ENCODE measurements at places on chromosomes 6 and 20.

DNA sequence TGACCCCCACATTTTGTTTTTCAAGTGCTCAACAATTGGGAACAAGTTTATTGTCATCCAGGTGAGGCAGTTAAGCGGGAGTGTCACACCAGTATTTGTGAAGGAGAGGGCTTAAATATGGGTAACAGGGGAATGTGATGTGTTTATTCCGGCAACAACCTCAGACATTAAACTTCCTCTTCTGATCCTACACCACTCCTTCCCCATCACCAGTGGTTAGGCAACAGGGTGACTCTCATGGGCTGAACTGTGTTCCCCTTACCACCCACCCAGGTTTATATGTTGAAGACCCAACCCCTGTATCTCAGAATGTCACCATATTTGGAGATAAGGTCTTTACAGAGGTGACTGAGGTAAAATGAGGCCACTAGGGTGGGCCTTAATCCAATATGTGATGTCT, 52.1 kb upstream of the RNF182 start:
- H3K27ac ChIP-seq: no peak overlapping the region
- H3K27me3 ChIP-seq: peaks cover 20% of the 10 kb centered on the region
- no peak for DNase-seq
- H3K4me3 ChIP-seq: no peak overlapping the region

DNA sequence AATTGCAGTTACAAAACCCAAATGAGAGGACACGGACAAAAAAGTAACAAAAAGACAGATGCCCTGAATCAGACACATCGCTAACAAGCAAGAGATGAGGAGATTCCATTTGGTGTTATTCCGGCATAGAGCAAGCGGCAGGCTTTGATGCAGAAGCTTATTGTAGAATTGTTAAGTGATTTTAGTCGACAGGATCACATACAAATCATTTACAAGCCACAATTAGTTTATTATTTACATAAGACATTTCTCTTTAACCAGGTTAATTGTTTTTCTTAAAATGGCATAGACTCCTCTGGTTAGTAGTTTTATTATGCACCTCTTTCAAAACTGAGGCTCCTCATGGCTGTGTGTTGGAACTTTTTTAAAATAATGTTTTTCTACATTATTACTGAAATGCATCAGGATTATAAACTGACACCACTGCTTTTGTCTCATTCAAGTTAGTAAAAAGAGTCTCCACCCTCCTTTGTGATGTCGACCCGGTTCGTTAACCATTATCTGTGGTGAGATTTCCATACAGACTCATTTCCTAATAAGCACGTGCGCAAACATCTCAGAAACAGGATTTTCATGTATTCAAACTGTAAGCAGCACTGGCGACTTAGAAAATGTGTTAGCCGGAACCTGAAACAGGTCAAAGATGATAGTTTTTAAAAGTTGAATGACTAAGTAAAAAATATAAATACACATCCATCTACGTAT, 119.8 kb downstream of the COL12A1 start:
- H3K4me3 ChIP-seq: no peak overlapping the region
- DNase-seq: no peak
- no peaks in the 10 kb centered on the region for H3K36me3 ChIP-seq

DNA sequence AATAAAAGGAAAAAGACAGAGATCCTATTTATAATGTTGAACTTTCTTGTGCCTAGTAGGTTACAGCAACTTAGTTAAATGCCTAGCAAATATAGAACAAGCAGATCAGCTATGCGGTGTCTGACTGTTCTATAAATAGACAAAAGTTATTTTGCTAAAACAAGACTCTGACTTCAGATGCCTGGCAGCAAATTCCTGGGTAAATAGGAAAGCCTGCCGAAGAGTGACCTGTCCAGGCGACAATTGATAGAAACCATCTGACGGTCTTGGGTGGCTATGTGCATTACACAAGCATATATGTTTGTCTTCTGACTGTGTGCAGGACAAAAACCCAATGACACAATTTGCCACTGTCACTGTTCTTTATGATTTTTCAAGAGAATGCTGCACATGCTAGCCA, 38.0 kb upstream of the PDE10A start:
- H3K4me3 ChIP-seq: no peak overlapping the region
- H3K36me3 ChIP-seq: no peaks in the 10 kb centered on the region
- no peaks in the 10 kb centered on the region for H3K4me1 ChIP-seq
- H3K27me3 ChIP-seq: no peaks in the 10 kb centered on the region
- no peak for DNase-seq

GRCh38 chr6:85810558-85810957, 167.9 kb upstream of the SYNCRIP start:
- DNase-seq: no peak
- H3K36me3 ChIP-seq: no peaks in the 10 kb centered on the region
- no peaks in the 10 kb centered on the region for H3K4me1 ChIP-seq
- H3K27ac ChIP-seq: no peak overlapping the region

- no peaks in the 10 kb centered on the region for H3K36me3 ChIP-seq
- no peaks in the 10 kb centered on the region for H3K27me3 ChIP-seq
- DNase-seq: no peak
- H3K27ac ChIP-seq: no peak overlapping the region
- H3K4me3 ChIP-seq: no peak overlapping the region
- no peaks in the 10 kb centered on the region for H3K4me1 ChIP-seq
These were observed 235.3 kb upstream of the ZFP64 start for GRCh38 chr20:52426856-52427255.

DNA sequence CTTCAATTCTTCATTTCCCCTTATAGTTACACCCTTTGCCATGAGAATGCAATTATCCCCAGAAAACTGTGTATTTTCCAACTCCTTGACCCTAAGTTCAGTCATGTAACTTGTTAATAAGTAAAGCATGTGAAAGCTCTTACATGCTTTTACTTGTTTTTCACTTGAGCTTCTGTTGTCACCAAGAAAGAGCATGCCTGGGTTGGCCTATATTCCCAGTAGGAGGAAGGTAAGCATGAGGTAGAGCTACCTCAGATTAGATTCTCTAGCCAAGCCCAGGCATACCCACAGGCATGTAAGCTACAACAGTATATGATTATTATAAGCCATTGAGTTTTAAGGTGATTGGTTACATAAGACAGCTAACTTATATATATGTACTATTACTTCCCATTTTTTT, 101.7 kb upstream of the SMLR1 start:
- no peak overlapping the region for H3K27ac ChIP-seq
- H3K27me3 ChIP-seq: no peaks in the 10 kb centered on the region
- no peak for DNase-seq
- no peaks in the 10 kb centered on the region for H3K36me3 ChIP-seq
- H3K4me3 ChIP-seq: no peak overlapping the region

- H3K36me3 ChIP-seq: no peaks in the 10 kb centered on the region
- H3K27me3 ChIP-seq: no peaks in the 10 kb centered on the region
- no peak overlapping the region for H3K27ac ChIP-seq
- H3K4me1 ChIP-seq: peaks cover 5% of the 10 kb centered on the region
- DNase-seq: no peak
These were observed 105.6 kb upstream of the PTPRT start for GRCh38 chr20:43295263-43295662.

- H3K27ac ChIP-seq: no peak overlapping the region
- no peaks in the 10 kb centered on the region for H3K36me3 ChIP-seq
- H3K27me3 ChIP-seq: no peaks in the 10 kb centered on the region
- DNase-seq: no peak
These were observed 218.3 kb upstream of the DTNBP1 start for GRCh38 chr6:15881150-15881549.

GRCh38 chr6:150072201-150072600, 3.3 kb upstream of the ULBP3 start:
- peaks cover 9% of the 10 kb centered on the region for H3K27me3 ChIP-seq
- peaks cover 2% of the 10 kb centered on the region for H3K4me1 ChIP-seq
- no peaks in the 10 kb centered on the region for H3K36me3 ChIP-seq
- DNase-seq: no peak

- H3K4me1 ChIP-seq: no peaks in the 10 kb centered on the region
- no peak for DNase-seq
- no peak overlapping the region for H3K27ac ChIP-seq
- no peaks in the 10 kb centered on the region for H3K36me3 ChIP-seq
- no peak overlapping the region for H3K4me3 ChIP-seq
These were observed 115.4 kb downstream of the FRK start for GRCh38 chr6:115945306-115945705.

Measured in H1 (cell line).